ENCODE measurements at places on chromosomes 5 and 9.

- DNase-seq: no peak
Observed at GRCh38 chr9:136396219-136396515, 3.8 kb downstream of the SNAPC4 start.

DNA sequence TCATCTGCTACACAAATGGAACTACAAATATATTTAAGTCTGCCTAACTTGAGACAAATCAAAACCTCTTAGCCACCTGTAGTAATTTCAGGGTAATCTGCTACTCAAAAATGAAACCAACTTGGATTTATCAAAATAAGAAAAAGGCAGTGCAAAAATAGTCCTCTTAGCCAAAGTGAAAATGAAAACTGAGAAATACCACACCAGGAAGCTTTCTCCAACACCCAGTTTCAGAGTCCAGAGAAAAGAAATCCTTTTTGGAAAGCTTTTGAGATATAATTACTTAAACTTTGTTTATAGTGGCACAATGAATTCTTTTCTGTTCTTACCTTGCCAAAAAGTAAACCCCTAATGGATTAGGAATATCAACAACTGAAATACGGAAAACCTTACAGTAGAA is 990.4 kb downstream of the EFNA5 start:
- no peak for DNase-seq

DNA sequence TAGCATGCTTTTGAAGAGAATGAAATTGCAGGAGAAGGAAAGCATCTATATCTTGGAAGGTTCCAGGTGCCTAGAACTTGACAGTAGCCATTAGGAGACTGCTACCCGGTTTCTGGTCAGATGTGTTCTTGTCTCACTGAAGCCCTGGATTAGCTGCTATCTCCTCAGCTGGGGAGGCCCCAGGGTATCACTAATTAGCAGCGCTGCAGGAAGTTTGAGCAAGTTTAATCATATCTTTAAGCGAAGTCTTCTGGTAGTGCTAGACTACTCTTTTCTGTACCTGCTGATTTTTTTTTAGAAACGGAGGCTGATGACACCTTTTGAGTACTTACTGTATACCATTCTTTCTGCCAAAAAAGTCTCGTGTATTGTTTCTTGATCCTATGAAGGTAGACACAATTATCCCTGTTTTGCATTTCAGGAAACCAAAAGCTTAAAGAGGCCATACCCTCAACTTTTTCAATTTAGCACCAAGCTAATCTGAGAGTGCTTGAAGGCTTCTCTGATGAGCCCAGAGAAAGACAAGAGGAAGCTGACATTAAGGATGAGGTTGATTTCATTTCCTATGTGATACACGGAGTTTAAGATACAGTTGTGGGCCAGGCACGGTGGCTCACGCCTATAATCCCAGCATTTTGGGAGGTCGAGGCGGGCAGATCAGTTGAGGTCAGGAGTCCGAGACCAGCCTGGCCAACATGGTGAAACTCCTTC is 201.3 kb downstream of the ARHGAP26 start:
- no peak for DNase-seq

GRCh38 chr5:10445352-10445751 is 3.7 kb downstream of the ROPN1L start:
- no peak for DNase-seq

GRCh38 chr9:115004545-115004944 is 74.2 kb upstream of the TNFSF8 start:
- no peak for DNase-seq

DNA sequence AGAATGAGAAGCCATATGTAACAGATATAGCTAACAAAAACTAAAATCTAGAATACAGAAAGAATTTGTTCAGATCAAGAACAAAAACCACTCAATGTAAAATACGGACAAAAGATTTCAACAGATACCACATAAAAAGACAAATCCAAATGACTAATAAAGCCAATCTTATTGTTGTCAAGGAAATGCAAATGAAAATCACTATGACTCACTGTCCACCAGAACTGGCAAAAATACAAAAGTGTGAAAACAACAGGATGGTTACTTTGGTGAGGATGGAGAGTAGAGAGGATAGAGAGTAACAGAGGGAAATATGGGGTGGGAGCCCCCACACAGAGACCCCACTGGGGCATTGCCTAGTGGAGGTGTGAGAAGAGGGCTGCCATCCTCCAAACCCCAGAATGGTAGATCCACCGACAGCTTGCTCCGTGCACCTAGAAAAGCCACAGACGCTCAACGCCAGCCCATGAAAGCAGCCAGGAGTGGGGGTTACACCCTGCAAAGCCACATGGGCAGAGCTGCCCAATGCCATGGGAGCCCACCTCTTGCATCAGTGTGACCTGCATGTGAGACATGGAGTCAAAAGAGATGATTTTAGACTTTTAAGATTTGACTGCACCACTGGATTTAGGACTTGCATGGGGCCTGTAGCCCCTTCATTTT is 15.2 kb upstream of the RHOBTB3 start:
- DNase-seq: no peak

DNA sequence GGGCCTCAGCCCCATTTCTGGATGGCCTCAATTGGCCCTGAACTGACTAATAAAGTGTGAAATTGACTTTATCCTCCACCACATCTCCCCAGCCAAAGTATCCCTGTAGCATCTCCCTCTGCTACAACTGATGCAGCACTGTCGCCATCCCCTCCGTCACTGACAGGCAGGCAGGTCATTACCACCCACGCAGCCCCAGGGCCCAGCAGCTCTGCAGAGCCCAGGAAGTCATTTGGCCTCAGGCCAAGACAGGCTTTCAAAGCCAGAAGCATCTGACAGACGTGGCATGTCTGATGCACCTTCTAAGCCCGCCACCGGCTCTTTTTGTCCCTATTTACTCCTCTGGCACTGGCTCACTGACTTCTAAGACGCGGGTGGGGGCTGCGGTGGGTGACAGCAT is 65.3 kb downstream of the ARHGEF37 start:
- DNase-seq: no peak

DNA sequence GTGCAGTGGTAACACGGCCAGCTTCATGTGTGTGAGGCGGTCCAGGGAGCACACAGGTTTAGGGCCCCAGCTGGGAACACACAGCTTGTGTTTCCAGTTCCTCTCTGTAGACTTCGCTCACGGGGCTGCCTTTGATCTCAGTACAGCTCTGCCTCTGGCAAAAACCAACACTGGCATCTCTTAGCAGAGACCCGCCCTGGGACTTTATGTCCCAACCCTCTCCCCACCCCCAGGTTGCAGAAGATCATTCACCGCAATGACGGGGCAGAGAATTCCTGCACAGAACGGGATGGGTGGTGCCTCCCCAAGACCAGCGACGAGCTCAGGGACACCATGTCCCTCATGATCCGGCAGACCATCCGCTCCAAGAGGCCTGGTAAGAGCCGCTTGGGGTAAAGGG is 5.2 kb upstream of the CEL start:
- DNase-seq: no peak

- no peak for DNase-seq
Observed at GRCh38 chr5:52757527-52757926, 30.2 kb upstream of the ITGA1 start.

DNA sequence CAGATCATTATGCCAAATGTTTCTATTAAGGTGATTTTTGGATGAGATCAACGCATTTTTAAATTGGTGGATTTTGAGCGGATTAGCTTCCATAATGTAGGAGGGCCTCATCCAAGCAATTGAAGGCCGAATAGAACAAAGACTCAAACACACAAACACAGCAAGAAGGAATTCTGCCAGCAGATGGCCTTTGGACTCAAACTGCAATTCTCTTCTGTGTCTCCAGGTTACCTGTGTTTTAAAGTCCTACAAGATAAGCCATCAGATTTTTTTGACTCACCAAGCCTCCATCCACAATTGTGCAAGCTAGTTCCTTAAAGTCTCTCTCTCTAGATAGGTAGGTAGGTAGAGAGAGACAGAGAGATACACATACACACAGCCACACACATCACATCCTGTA is 25.5 kb downstream of the CDH6 start:
- DNase-seq: no peak

DNA sequence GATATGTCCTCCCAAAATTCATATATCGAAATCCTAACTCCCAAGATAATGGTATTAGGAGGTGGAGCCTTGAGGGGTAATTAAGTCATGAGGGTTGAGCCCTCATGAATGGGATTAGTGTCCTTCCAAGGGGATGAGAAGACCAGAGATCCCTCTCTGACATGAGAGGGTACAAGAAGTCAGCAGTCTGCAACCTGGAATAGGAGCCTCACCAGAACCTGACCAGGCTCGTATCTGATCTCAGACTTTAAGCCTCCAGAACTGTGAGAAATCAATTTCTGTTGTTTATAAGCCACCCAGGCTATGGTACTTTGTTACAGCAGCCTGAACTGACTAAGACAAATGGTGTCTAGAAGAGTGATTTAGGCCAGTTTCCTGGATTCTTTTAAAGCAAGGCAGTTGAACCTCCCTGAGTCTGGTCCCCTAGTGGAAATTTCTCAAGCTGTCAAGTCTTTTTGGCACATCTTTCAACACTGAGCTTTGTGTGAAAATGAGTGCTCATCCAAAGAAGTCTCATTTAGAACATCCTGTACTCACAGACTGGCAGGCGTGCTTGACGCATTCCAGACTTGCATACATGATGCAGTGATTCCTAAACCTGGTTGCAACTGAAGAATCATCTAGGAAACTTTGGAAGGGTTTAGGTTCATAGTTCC is 254.8 kb upstream of the PPP1R2B start:
- DNase-seq: no peak

DNA sequence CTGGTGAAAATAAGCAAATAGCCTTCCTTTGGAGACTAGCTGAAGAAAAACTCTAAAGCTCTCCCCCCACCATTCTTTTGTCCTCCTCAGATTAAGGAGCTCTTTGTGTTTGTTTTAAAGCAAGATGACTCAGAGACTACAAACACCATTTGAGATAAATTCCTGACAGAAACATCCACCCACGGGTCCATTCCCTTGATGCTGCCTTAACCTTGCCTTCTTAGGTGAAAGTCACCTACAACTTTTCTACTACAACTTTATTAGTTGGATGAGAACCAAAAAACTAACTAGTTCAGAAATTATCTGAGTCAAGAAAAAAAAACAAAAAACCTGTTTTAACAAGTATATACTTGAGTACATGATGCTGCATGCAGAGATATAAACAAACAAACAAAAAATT is 831.1 kb downstream of the NR2F1-AS1 start:
- no peak for DNase-seq

- DNase-seq: no peak
Observed at GRCh38 chr5:116361171-116361967, 213.3 kb downstream of the SEMA6A start.

- DNase-seq: no peak
Observed at GRCh38 chr5:25286319-25286718, 641.5 kb upstream of the CDH10 start.

DNA sequence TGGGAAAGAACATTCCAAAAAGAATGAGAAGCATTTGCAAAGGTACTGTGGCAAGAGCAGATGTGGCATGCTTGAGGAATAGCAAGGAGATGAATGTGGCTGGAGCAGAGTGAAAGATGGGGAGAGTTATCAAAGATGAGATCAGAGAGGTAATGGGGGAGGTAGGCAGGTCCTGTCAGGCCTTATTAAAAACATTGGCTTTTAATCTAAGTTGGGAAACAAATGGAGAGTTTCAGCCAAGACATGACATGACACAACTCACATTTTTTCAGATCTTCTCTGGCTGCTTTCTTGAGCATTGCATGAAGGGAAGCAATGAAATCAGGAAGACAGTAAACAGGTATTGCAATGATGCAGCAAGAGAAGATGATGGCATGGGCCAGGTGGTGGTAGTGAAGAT is 120.3 kb downstream of the MUSK start:
- no peak for DNase-seq

- no peak for DNase-seq
Observed at GRCh38 chr9:119961774-119962424, 592.7 kb upstream of the BRINP1 start.

DNA sequence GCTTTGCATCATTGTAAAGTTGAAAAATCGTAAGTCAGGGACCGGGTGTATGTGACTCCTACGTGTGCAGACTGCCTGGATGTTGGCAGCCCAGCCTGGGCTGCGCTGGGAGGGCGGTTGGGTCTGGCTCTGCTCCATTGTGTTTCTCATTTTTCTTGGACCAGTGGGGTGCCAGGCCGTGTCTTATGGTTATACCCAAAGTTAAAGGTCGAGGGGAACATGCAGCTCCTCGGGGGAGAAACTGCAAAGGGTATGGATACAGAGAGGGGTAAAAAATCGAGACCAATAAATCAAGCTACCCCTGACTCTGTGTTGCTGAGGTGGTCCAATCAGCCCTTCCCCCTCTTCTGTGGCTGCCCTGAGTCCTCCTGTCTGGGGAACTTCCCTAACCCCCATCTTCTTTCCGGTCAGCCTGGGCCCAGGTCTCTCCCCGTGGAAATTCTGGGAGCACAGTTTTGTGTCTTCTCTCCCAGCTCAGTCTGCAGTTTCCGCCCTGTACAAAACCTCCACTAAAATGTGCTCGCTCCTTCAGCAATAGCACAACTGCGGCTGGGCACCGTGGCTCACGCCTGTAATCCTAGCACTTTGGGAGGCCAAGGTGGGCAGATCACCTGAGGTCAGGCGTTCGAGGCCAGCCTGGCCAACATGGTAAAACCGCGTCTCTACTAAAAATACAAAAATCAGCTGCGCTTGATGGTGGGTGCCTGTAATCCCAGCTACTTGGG is 34.1 kb upstream of the UNC5A start:
- no peak for DNase-seq

- no peak for DNase-seq
Observed at GRCh38 chr5:105917189-105917588, 1753.5 kb downstream of the EFNA5 start.

- no peak for DNase-seq
Observed at GRCh38 chr9:135075234-135076142, 12.0 kb upstream of the OLFM1 start.

DNA sequence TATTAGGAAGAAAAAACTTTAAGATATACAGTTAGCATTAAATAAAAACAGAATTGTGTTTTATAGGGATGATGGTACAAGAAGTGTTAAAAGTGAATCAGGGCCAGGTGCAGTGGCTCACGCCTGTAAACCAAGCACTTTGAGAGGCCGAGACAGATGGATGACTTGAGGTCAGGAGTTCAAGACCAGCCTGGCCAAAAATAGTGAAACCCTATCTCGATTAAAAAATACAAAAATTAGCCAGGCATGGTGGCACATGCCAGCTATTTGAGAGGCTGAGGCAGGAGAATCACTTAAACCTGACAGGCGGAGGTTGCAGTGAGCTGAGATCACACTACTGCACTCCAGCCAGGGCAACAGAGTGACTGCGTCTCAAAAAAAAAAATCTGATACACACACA is 282.9 kb upstream of the ATP10B start:
- no peak for DNase-seq

- DNase-seq: no peak
Observed at GRCh38 chr9:17064558-17064957, 70.3 kb upstream of the CNTLN start.
